ENCODE measurements at places on chromosomes 4 and X.

DNA sequence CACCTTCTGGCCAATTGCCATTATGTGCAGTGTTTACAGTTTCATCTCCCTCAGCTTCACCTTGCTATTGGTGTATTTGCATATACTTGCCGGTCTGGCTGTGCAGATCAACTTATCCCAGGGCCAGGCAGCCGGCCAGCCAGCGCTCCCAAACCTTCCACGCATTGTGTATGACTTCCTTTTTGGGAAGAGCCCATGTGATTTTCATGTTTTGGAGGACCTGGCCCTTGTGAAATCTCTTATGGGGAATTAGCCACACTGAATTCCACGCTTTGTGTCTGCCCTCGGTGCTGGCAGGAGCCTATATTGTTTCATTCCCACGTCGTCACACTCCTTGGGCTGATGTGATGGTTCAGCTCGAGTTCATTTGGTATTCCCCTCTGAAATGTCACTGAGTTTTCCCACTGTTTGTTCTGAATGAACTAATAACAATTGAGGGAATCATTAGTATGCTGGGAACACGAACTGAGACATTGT lies 6.0 kb upstream of the PDLIM3 start:
- no peak for DNase-seq

- no peak for DNase-seq
Measured at GRCh38 chr4:189660722-189661360, 279.8 kb upstream of the FRG1 start.

- no peak for DNase-seq
Measured at GRCh38 chrX:20037186-20037585, 46.3 kb upstream of the BCLAF3 start.

DNA sequence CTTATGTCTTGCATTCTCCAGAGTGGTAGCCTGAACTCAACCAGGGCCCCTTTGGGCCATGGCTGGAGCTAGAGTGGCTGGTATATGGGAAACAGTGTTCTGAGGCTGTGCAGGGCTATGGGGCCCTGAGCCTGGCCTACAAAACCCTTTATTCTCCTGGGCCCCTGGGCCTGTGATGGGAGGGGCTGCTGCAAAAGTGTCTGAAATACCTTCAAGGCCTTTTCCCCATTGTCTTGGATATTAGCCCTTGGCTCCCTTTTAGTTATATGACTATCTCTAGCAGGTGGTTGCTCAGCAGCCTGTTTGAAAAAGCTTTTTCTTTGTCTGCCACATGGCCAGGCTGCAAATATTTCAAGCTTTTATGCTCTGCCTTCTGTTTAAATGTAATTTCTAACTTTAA lies 22.5 kb downstream of the APOOL start:
- DNase-seq, result no peak

DNA sequence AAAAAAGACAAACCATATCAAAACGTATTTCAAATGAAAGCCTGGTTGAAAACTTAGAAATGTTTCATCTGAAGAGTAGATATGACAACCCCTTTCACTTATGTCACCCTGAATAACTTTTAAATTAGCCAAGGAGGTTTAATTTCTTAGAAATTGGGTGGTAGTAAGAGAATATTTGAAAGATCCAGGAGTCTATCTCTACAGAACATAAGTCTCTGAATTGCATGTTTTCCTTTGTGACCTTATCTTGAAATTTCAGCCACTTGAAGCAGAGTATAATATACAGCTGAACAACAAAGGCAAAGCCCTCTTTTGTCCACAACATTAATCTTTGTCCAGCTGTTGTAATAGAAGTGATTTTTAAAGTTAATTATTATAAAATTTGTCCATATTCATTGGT lies 49.5 kb downstream of the TMEM154 start:
- DNase-seq, result no peak

- no peak for DNase-seq
Measured at GRCh38 chr4:38672074-38672396, 8.0 kb downstream of the KLF3 start.

DNA sequence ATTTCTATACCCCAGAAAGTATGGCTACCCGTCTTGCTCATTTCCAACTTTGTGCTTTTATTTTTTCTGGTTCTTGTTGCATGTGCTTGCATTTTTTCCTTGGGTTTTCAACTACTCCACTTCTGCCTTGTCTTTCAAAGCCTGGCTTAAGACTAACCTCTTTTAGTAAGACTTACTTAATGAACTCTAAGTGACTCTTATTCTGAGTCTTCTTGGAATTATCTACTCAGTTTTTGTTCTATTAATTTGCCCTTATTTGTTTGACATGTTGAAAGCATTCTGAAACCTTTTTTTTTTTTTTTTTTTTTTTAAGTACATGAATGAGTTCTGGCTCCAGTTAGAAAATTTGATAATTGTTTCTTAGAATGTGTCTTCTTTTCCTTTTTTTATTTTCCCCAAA lies 74.8 kb downstream of the SLIT2 start:
- no peak for DNase-seq

GRCh38 chr4:155428128-155428527 lies 51.4 kb upstream of the MAP9 start:
- no peak for DNase-seq

DNA sequence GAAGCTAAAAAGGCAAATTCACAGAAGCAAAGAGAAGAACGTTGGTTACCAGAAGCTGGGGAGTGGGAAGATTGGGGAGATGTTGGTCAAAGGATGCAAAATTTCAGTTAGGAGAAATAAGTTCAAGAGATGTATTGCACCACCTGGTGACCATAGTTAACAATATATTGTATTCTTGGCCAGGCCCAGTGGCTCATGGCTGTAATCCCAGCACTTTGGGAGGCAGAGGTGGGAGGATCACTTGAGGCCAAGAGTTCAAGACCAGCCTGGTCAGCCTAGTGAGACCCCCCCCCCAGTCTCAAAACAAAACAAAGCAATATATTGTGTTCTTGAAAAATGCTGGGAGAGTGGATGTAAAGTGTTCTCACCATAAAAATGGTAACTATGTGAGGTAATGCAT lies 67.9 kb downstream of the TAB3 start:
- no peak for DNase-seq

- DNase-seq, result no peak
Measured at GRCh38 chr4:81166458-81167160, 48.4 kb downstream of the PRKG2 start.

- DNase-seq, result no peak
Measured at GRCh38 chrX:23503835-23504539, 163.3 kb upstream of the PRDX4 start.

DNA sequence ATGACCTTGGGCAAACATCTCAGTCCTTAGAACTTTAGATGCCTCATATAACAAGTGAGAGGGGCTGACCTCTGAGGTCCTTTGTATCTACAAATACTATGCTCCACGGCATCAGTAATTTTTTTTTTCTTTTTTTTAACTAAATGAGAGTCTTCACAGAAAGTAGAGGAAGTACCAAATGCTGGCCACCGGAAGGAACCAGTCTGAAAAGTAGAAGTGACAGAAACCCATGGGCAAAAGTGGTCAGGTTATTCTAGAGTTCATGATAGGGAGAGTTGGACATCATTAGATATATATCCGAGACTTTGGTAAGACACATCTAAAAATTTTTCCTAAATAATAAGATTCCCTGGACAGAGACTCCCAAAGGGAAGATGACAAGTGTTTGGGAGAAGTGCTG lies 53.7 kb downstream of the COQ2 start:
- DNase-seq, result no peak

- no peak for DNase-seq
Measured at GRCh38 chr4:41598580-41598979, 60.6 kb downstream of the LIMCH1 start.

- peak; percentile 52 for DNase-seq
Measured at GRCh38 chrX:40169193-40170101, 71.7 kb upstream of the BCOR start.

GRCh38 chr4:163755013-163755412 lies 260.5 kb downstream of the TMA16 start:
- no peak for DNase-seq

GRCh38 chr4:144547678-144548298 lies 98.2 kb upstream of the HHIP start:
- no peak for DNase-seq
